ENCODE measurements at places on chromosomes 5 and 9.

DNA sequence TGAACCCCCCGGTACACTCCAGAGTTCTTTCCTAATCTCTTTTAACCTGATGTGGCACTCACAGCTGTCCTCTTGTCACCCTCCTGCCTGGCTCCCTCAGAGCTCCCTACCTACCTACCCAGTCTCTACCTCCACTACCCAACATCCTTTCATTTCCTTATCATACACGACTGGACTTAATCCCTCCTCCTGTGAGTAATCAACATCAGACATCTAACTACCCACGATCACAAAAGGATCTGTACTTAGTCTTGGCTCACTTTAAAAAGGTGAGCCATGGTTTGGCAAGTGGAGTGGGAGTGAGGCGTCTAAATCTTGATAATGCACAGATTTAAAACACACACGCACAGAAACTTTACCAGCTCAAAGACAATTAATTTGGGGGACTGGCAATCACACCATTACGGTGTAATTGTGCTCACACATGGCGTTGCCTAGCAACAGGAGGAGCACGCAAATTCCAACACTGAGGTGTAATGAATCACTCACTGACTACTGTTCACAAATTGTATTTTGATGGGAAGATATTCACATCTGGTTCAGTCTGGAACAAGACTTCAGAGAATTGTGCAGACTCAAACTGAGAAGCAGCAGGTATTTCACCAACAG lies 235.9 kb downstream of the EPB41L4A start:
- peak; percentile 2 for DNase-seq

DNA sequence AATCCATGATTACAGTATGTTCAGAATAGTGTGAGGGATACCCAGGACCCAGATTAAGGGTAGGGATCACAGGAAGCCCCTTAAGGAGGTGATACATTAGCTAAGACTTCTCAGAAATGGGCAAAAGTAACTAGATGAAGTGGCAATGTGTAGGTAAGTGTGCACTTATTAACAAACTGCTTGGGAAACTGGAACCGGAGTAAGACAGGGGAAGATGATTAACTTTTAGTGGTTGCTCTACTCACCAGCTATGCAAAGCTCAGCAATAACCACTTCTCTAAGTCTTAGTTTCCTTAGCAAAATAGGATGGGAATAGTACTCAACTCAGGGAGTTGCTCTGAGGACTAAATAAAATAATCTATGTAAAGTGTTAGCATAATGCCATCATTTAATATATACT lies 182.2 kb downstream of the MCTP1 start:
- DNase-seq = no peak

- DNase-seq = peak; percentile 83
Measured at GRCh38 chr5:134526483-134527155, 1.1 kb downstream of the JADE2 start.

DNA sequence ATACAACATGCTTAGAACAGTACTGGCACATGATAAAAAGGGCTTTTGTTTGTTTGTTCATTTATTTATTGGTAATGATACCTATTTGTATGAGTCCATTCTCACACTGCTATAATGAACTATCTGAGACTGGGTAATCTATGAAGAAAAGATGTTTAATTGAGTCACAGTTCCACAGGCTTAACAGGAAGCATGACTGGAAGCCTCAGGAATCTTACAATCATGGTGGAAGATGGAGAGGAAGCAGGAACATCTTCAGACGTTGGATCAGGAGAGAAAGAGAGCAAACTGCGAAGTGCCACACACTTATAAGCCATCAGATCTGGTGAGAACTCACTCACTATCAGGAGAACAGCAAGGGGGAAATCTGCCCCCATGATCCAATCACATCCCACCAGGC lies 847.7 kb downstream of the CDH18 start:
- no peak for DNase-seq

GRCh38 chr5:150350524-150351344 lies 6.8 kb upstream of the TCOF1 start:
- DNase-seq = peak; percentile 39
